ENCODE measurements at places on chromosomes 5 and 9. TPM values are rescaled to one million over a fixed set of nuclear protein-coding genes. Genes with fewer than 3 reads are reported as not detected.

DNA sequence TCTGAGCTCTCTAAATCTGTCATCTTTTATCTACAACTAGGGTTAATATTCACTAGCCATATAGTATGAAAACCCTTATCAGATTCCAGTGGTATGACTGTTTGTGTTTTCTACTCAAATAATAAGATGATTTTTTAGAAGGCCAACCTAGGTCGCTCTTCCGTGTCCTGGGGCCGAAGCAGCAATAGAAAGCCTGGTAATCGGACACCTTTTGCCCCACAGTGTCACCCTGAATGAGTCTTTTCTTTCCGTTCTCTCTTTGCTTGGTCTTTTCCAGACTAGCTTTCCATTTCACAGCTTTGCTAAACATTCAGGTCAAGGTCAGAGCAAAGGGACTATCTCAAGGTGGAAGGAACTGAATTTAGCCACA lies 243.3 kb upstream of the ANKRD55 start:
- ATAC-seq = no peak

DNA sequence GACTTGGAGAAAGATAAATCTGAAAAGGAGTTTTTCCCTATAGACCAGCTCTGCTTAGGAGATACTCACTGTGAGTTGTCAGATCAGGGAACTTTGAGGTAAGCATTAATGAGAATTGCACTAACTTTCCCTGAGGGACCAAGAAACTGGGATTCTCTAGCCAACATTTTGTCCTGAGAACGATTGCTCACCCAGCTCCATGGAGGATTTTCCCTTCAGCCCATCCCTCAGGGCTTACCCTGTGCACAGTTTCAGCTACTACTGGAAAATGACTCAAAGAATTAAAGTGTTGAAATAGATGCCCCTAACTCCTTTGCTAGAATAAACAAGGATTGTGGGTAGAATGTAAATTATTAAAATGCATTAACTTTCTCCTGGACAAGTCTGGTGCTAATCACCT lies 237.2 kb upstream of the IL12B start:
- no peak for ATAC-seq

DNA sequence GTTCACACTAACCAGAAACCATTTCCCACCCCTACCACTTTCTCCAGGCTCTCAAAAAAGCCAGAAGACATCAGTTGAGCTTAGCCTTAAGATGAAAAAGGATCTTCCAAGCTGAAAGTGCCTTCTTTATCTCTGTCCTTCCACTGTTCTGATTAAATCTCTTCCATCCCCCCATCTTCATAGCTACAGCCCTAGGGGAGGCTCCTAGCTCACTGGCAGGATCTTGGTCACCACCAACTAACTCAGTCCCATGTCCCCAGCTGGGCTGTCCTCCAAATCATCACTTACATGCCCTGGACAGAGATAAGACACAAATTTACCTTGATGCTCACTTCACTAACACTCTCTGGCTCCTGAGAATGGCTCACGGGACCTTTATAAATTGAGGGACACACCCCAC lies 14.3 kb downstream of the LCP2 start:
- no peak for ATAC-seq

- peak; percentile 62 for ATAC-seq
Observed at GRCh38 chr9:85522459-85523092, 219.2 kb downstream of the AGTPBP1 start.

Gene TPPP
- 42.8 TPM for total RNA-seq

GRCh38 chr5:14144586-14145434 lies 1.7 kb downstream of the TRIO start:
- peak; percentile 42 for ATAC-seq

DNA sequence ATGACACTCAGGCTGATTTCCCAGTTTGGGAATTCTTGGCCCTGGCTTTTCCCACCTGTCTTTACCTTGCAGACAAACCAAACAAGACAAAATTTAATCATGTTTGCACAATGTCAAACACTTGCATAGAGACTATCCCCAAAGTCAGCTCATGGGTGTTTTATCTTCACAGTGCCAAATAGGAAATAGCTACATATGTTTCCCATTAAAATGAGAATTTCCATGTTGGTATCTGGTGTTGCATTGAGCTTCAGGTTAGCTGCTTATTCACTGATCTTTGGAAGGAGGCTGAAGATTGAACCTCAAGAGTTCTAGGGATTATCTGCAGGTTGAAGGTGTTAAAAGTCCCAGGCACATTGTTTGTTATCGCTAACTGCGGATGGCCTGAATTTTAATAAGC lies 19.5 kb downstream of the MAP1B start:
- no peak for ATAC-seq

Gene FAM163B
- not detected for total RNA-seq

Gene PCDHAC1
- 0.47 TPM for total RNA-seq

Gene SVEP1
- total RNA-seq = 57.2 TPM

- ATAC-seq = no peak
Observed at GRCh38 chr5:96795626-96796025, 12.1 kb downstream of the ERAP1 start.

Gene SMIM27
- 12.5 TPM for total RNA-seq

DNA sequence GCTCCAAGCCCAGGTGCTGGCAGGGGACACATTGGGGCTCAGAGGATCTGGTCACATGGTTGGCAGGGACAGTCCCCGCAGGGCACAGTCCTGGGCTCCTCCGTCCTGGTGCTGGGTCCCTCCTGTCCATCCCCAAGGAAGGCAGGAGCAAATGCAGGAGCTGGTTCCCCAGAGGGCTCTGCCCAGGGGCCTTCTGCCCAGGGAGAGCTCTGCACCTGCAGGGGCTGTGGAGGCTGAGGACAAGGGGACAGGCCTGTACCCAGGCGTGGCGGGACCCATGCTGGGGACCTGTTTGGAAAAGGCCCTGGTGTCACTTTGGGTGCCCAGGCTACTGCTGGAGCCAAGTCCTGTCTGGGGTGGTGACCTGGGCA lies 7.2 kb downstream of the SPATA31E1 start:
- ATAC-seq = no peak
